Bronchial epithelial cell (primary cell): ENCODE measurements at places on chromosomes 1 and 21. TPM values are rescaled to one million over a fixed set of nuclear protein-coding genes. Genes with fewer than 3 reads are reported as not detected.

Gene KRTAP19-5
- not detected in 2 replicates for total RNA-seq

Gene CYP4B1
- total RNA-seq = 3.6 TPM in 1 of 2 replicates, not detected in the other

Gene CHODL
- total RNA-seq = under 0.01 TPM in 1 of 2 replicates, not detected in the other

Gene CRNN
- 6.6 and 55.9 TPM in 2 replicates for total RNA-seq

Gene EPB41
- 21.6 and 28.9 TPM in 2 replicates for total RNA-seq

Gene FRRS1
- total RNA-seq = 23.4 and 28.3 TPM in 2 replicates

Gene KRTCAP2
- 76.3 and 133 TPM in 2 replicates for total RNA-seq

Gene MAP3K21
- total RNA-seq = 6.6 and 6.9 TPM in 2 replicates

Gene SPRR2F
- total RNA-seq = not detected in 2 replicates

DNA sequence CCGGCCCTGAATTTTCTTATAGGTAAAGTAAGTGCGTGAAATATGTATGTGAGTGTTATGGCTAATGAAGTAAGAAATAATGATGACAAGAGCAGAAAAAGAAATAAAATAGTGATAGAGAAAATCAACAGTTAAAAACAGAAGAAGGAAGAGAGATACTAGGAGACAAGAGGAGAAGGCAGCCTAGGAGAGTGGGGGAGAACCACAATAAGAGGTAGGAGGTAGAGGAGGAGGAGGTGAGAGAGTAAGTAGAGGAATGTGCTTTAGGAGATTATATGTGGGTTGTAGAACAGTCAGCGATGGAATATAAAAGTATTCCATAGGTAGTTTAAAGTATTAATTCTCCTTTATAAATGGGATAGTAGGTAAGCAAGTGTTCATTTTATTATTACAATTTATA lies 861.5 kb upstream of the B3GALT2 start:
- no peak for DNase-seq

DNA sequence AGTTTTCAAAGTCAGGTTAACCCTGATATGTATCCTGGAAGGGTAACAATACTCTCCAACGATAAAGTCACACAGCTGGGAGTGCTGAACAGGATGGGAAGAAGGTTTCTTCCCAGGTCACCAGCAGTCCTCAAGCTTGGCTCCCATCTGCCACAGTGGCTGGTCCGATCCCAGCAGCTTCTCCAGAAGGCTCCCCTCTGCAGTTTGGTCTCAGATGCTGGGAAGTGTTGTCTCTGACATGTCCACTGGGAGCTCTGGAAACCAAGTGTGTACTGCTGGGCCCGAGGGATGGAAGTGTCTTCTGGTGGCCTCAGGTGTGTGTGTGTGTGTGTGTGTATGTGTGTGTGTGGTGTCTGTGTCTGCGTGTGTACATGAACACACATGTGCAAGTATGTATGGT lies 16.4 kb upstream of the GNL2 start:
- DNase-seq = no peak

DNA sequence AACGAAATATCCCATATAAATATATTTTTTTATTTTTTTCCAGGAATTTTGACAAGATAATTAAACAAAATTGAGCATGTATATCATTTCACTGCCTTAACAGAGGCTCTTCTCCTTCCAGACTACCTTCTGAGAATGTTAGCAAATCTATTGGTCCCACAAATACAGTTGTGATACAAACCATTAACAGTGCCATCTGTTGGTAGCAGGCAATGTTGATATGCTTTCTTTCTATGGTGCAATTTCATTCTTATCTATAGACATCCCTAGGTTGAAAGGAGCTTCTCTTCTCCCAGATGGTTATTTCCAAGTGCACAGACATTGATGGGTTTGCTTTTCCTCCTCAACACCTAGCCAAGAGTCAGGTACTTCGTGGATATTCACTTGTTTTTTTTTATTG lies 303.6 kb downstream of the USH2A start:
- peak; percentile 40 for DNase-seq

DNA sequence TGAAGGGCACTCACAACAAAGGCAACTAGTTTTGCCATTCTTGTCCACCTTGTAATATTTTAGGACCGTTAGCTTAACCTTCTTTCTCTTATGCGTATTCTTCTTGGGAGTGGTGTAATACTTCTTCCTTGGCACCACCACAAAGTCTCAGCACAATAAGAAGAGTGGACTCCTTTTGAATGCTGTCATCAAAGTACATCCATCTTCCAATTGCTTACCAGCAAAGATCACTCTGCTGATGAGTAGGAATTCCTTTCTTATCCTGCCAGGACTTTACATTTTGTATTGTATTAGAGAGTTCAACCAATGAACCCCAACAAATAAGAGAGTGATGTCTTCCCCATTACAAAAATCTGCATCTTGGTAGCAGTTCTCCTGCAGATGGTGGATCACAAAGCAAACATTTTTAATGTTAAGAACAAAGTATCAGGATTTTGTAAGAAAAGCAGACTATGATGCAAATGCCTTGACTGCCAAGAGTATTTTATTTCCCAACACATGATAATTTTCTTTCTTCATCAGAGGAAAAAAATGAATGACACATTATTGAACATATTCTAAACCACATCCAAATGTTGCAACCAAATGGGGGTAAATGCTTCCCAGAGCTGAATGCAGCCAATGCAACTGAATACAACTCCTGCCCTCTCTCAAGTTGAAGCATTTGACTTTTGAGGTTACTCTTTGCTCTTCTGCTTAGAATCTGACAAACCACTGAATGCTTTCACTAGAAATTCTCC lies 5.1 kb upstream of the ARNT start:
- DNase-seq = peak; percentile 94

DNA sequence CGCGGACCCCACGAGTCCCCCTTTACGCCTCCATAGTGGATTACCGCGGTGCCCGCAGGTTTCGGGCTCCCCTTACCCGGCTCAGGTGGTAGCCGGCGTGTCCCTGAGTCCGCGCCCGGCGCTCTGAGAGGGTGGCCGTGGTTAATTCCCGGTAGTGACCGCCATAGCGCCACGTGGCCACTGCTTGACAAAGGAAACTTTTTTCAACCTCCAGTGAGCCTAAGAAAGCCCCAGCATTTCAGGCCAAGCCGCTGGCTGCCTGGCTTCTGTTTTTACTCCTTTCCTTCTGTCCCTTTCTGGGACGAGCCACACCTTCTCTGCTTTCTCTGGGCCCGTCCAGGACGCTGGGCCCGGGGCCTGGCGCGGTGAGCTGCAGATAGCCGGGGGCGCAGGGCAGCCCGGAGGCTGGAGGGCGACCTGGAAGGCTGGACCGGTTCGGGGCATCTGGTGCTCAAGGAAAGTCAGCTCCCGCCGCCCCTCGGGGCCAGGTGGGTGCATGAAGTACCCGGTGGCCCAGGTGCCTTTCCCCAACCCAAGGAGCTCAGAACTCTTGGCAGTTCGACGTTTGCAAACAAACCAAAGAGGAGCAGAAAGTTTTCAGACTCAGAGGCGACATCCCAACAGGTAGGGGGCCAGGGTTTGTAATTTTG lies 540 bp upstream of the C1orf198 start:
- DNase-seq = peak; percentile 18

GRCh38 chr21:34912022-34912945 lies 136.8 kb downstream of the RUNX1 start:
- no peak for DNase-seq

DNA sequence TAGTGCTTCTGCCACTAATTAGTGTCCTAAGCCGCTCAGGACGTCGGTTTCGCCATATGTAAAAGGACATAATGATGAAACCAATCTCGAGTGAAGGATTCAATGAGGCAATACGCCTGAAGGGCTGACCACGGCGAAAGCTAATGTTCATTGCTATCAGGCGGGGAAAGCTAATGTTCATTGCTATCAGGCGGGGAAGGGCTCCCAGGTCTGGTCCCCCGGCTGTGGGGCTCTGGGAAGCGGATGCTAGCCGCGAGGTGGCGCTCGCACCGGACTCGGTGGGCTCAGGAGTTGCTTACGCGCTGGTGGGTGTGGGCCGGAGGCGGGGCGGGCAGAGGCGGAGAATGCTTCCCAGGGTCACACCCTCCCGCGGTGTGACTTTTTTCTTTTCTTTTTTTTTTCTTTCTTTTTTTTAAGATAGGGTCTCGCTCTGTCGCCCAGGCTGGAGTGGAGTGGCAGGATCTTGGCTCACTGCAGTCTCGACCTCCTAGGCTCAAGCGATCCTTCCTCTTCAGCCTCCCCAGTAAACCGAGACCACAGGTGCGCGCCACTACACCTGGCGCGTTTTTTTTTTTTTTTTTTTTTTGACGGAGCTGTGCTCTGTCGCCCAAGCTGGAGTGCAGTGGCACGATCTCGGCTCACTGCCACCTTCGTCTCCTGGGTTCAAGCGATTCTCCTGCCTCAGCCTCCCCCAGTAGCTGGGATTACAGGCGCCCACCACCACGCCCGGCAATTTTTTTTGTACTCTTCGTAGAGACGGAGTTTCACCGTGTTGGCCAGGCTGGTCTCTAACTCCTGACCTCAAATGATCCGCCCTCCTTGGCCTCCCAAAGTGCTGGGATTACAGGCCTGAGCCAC lies 1.1 kb upstream of the PEAR1 start:
- peak; percentile 81 for DNase-seq

GRCh38 chr1:154952664-154953063 lies 3.2 kb downstream of the PBXIP1 start:
- DNase-seq = no peak

GRCh38 chr1:24484199-24484598 lies 18.4 kb upstream of the RCAN3 start:
- DNase-seq = no peak

GRCh38 chr21:35467566-35467965 lies 418.5 kb upstream of the RUNX1 start:
- no peak for DNase-seq

DNA sequence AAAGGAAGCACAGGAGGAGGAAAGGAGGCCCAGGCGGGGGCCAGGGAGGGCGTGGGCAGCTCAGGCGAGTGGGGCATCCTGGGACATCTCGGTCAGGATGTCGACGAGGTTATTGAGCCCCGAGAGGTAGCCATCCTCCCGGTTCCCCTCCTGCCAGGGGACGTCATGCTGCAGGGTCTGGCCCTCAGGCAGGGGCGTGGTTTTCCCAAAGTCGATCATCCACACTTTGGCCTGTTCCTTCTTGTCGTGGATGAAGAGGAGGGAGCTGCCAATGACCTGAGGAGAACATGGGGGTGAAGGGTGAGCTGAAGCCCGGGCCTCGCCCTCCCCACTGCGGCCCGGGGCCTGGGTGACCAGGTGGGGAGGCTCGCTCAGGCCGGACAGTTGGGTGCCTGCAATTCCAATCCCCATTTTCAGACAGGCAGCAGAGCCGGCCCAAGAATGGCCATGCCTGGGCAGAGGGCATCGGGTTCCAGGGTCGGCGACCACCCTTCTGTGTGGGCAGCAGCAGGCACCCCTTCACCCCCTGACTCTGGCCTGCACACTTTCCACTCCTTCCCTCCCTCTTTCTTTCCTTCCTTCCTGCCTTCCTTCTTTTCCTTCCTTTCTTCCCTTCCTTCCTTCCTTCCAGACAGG lies 86.2 kb downstream of the STUM start:
- DNase-seq = no peak

- peak; percentile 57 for DNase-seq
Measured at GRCh38 chr1:93021539-93022134, 57.4 kb upstream of the MTF2 start.

DNA sequence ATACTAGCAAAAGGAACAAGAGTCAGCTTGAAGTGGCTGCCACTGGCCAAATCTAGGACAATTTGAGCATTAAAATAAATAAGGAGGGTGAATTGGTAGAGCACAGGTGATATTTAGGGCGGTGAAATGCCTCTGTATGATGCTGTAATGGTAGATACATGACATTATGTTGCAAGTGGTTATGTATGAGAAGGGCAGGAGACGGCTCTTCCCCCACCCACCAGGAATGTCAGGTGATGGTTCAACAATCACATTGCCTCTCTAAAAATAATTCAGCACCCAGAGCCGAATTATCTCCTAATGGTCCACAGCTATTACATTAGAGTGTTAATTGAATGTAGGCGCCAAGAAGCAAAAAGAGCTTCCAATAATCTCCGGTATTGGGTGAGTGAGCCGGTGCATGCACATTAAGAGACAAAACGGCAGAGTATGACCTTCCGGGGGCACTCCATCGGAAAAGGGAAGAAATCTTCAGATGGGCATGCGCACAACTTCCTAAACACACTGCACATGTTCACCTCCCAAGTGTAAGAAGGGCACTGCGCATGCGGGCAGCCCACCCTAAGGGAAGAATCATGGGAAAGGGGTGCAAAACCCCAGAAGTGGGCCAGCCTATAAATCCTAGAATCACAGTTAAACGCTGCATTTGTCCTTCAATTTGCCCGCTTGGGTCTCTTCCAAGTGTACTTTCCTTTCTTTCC lies 6.8 kb upstream of the IFNAR1 start:
- DNase-seq = no peak

GRCh38 chr1:156319664-156320063 lies 18.4 kb downstream of the CCT3 start:
- DNase-seq = peak; percentile 21

GRCh38 chr1:183370399-183371058 lies 47.7 kb downstream of the NMNAT2 start:
- DNase-seq = peak; percentile 15

- no peak for DNase-seq
Measured at GRCh38 chr1:54403405-54403804, 2.8 kb downstream of the SSBP3 start.

GRCh38 chr1:65850281-65850680 lies 57.6 kb downstream of the PDE4B start:
- no peak for DNase-seq

DNA sequence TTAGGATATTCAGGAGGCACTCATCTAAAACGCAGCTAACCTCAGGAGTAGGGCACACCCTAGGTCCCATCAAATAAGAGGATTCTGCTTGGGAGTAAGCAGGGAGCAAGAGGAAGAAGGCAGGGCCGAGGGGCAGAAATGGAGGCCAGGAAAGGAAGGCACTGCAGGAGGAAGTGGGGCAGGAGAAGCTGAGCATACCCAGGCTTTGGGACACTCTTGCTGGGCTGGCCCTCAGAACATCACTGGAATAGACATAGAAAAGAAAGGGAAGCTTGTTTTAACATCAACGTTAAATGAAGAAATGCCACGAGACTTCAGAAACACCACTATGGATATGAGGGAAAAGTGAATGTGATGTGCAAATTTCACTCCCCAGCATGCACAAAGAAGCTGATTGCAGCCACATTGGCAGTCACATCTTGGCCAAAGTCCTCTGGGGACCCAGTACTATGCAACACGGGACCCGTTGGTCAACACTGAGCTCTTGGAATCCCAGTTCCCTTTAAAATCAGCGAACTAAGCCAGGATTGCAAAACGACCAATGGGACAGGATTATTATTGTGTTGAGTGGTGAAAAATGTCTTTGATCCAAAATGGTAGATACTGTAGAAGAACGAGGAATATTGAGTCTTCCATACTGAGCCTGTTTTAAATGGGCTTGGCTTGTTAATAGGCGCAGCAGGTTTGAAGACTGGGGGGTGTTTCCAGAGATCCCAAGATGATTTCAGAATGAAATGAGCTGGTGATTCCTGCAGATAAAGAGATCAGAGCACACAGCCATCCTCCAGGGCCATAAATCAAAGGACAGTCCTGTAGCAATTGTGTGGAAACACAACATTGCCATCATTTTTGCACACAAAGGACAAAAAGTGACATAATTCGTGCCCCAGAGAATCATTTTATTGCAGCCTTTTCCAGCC lies 152.4 kb downstream of the TOMM20 start:
- no peak for DNase-seq

- no peak for DNase-seq
Measured at GRCh38 chr1:214002060-214002459, 14.3 kb downstream of the PROX1 start.
